ENCODE measurements at places on chromosomes 7 and 10. TPM values are rescaled to one million over a fixed set of nuclear protein-coding genes. Genes with fewer than 3 reads are reported as not detected.

GRCh38 chr10:16519908-16520861, 1.5 kb downstream of the C1QL3 start:
- no peak for DNase-seq

GRCh38 chr7:69162326-69162725, 435.9 kb upstream of the AUTS2 start:
- DNase-seq: no peak

DNA sequence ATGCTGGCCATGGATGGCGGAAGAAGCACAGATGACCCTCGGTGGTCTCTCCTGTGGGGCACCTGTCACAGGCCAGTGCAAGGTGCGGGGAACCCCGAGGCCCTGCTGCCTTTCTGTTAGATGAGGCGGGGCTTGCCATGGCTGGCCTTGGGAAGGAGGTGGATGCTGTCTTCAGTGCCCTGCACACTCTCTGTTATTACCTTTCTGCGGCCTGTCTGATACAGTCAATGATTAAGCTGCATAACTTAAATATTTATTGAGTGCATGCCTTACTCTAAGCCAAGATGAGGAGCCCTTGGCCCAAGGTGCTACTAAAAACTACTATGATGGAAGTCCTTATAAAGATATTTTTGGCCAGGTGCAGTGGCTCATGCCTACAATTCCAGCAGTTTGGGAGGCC, 36.7 kb upstream of the MNX1 start:
- no peak for DNase-seq

DNA sequence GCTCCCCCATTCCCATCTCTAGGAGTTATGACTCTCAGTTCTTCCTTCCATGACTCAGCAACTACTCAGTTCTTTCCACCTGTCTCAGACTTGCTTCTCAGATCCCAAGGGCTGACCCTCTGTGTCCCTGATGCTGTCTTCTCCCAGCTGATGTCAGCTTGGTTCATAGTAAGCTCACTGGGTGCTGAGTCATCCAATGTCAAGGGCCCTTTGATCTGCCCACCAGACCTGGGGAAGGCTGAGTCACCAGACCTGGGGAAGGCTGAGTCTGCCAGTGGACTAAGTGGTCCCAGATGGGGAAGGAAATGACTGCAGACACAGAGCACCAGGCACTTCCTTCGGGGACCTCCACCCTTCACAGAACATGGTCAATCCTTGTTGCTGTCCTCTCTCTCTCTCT, 76.1 kb upstream of the ZEB1 start:
- no peak for DNase-seq

DNA sequence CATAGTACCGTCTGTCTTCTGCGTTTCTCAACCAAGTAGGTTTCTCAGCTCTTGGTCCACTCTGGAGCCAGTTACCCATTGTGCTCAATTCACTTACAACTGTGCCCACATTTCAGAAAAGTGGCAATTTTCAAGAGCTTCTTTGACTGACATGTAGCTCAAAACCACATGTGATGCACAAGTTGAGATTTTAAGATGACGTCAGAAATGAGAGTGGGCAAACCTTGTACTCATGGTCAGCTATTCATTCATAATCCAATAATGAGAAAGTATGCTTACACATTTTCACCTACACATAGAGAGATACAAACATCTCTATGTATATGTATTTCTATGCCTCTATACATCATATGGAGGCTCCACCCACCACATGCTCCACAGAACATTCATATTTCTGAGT, 487.2 kb upstream of the AKR1E2 start:
- no peak for DNase-seq

Gene CCDC172
- not detected for total RNA-seq

Gene TAS2R40
- total RNA-seq: not detected

Gene EPO
- not detected for total RNA-seq
